ENCODE measurements at places on chromosomes 2 and 18.

GRCh38 chr18:74790451-74790850, 192.8 kb downstream of the ZNF407 start:
- DNase-seq = no peak

DNA sequence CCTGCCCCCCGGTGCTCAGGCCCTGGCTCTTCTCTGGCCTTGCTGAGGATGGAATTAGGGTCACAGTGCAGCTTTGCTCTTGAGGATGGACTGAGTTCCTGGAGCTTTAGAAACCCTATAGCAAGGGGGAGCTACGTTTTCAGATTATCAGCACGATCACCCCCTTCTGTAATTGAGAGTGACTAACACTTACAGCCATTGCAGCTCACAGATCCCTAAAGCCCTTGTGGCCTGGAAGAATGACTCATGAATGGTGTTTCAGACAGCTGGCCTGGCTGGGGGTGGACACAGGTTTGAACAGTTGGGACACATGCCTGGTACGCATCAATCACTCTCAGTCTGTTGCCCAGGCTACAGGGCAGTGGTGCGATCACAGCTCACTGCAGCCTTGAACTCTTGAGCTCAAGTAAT, 79.7 kb upstream of the IGFBP5 start:
- no peak for DNase-seq

- DNase-seq = no peak
These were observed 168.6 kb downstream of the CNTNAP5 start for GRCh38 chr2:124193706-124194105.

- no peak for DNase-seq
These were observed 505.3 kb upstream of the SLC39A10 start for GRCh38 chr2:195151711-195152110.

DNA sequence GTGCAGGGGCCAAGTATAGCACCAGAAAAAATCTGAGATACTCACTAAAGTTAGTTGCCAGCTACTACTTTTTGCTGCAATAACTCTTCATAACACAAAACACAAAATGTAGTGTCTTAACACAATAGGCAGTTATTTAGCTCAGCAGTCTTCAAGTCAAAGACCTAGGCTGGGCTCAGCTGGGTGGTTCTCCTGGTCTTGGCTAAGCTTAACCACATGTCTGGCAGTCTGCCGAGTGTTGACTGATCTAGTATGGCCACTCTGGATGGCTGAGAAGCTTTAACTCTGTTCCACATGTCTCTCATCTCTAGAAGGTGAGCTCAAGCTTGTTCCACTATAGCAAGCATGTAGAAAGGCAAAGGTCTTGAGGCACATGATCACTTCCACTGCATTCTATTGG, 451.6 kb downstream of the SOX11 start:
- no peak for DNase-seq
